Lower leg skin (tissue), 4 donors: ENCODE measurements at places on chromosomes 1 and 21.

DNA sequence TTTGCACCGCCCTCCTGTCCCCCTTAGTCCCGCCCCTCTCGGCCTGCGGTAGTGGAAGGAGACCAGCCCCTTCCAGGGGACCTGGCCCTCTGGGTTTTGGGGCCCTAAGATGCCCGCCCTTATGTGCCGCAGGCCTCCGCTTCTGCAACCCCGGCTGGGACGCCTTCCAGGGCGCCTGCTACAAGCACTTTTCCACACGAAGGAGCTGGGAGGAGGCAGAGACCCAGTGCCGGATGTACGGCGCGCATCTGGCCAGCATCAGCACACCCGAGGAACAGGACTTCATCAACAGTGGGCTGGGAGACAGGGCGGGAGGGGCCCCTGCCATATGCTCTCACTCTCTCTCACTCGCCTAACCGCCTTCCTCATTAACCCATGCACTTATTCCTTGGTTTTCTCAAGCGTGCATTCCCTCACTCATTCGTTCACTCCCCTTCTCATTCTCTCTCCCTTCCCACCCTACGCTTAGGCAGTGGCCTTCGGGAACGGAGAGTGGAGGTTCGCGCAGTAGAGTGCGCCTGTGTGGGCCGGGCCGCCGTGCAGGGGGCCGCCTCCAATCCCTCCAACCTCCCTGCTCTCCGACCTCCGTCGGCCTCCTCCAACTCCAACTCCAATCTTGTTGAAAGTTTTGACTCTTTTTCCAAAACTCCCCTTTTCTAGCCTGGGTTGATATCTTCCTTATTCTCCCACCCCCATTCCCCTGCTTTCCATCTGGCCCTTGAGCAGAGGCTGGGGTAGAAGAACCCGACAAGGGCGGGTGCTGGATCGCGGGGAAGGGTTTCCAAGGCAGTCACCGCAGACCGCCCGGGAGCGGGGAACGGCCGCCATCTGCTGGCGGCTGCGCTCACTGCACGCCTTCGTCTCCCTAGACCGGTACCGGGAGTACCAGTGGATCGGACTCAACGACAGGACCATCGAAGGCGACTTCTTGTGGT is 15.2 kb downstream of the BCAN start:
- peak; percentile 60 for DNase-seq

GRCh38 chr1:113765306-113766230 is 6.3 kb upstream of the PHTF1 start:
- no peak for DNase-seq

DNA sequence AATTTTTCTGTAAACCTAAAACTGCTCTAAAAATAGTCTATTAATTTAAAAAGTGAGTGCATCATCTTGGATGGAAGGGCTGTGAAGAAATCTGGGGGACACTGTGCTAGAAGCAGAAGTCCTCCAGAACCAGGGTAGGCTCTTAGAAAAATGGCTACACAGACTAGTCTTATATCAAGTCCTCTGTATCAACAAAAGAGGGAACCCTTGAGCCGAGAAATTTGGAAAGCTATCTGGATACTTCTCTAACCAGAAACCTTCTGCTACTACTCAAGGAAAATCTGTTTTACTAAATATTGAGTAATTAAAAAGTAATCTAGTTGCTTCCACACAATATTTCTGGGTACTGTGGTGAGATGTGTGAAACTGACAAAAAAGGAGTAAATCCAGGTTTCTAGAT is 92.1 kb downstream of the WDR3 start:
- no peak for DNase-seq

DNA sequence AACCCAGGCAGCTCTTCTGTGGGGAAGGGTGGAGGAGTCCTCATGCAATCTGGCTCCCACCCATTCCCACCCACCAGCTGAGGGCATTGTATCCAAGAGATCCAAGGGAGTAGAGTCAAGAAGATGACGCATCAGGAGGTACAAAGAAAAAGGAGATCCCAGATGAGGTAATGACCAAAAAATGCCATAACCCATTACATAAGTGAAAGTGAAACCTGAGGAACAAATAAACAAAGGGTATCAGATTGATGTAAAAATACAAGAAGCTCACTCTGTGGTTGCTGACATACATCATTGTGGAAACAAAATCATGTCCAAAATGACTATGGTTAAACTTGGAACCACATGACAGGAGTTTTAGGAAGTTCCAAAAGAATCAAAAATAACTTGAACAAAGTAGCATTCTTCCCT is 42.5 kb downstream of the CCN1 start:
- no peak for DNase-seq

DNA sequence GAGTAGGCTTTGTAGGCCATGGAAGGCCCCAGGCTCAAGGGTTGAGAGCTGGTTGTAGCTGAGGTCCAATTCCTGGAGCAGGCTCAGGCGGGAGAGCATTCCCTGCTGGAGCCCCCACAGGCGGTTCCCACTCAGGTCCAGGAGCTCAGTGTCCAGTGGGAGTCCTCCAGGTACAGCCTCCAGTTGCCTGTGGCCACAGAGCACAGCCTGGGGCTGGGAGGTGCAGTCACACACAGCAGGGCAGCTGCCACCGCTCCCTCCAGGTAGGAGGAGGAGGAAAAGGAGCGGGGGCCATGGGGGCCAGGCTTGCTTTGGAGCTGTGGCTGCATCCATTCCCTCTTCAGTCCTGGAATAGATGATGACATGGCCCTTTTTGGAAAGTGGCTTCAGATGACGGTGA is 2.8 kb downstream of the LINGO4 start:
- no peak for DNase-seq

GRCh38 chr1:20080441-20081352 is 10.7 kb downstream of the PLA2G5 start:
- no peak for DNase-seq

DNA sequence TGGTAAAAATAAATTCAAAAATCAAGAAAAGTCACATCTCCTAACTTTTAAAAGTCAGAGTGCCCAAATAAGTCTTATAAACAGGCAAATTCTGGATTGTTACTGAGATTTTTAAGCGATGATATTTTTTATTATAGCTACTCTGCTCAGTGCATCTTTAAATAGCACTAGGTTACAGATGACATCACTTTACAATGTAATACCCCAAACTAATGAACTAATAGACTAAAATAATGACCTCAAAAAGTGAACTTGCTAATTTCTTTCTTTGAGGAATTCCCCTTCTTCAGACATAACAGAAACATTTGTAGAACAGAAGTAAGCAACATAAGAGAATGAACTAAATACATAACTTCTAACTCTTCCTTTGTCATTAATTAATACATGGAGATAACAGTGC is 33.0 kb upstream of the ACTA1 start:
- DNase-seq = no peak

- peak; percentile 65 for DNase-seq
Observed at GRCh38 chr1:9840176-9840575, 16.4 kb upstream of the CLSTN1 start.

DNA sequence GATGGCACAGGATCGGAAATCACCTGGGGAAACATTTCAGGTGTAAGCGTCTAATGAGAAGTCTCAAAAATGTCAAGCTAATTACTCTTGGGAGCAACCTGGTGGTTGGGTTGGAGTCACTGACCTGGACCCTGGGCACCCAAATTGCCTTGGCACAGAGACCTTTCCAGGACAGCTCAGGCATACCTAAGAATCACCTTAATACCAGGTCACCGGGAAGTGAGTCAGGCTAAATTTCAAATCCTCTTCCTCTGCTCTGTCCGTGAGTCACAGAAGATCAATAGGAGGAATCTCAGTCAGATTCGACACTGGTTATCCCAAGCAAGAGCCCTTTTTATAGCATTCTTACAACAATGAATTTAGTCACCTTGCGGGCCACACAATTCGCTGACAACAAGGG is 179.6 kb upstream of the CAMK1G start:
- DNase-seq = no peak

- no peak for DNase-seq
Observed at GRCh38 chr1:214296860-214297745, 16.1 kb downstream of the SMYD2 start.

DNA sequence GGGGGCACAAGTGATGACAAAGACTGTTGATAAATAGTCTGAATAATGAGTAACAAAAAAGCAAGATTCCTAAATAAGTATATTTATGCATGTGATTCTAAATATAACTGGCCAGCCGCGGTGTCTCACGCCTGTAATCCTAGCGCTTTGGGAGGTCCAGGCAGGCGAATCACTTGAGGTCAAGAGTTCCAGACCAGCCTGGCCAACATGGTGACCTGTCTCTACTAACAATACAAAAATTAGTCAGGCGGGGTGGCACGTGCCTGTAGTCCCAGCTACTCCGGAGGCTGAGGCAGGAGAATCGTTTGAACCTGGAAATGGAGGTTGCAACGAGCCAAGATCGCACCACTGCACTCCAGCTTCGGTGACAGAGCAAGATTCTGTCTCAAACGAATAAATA is 161.5 kb downstream of the TOMM20 start:
- no peak for DNase-seq

DNA sequence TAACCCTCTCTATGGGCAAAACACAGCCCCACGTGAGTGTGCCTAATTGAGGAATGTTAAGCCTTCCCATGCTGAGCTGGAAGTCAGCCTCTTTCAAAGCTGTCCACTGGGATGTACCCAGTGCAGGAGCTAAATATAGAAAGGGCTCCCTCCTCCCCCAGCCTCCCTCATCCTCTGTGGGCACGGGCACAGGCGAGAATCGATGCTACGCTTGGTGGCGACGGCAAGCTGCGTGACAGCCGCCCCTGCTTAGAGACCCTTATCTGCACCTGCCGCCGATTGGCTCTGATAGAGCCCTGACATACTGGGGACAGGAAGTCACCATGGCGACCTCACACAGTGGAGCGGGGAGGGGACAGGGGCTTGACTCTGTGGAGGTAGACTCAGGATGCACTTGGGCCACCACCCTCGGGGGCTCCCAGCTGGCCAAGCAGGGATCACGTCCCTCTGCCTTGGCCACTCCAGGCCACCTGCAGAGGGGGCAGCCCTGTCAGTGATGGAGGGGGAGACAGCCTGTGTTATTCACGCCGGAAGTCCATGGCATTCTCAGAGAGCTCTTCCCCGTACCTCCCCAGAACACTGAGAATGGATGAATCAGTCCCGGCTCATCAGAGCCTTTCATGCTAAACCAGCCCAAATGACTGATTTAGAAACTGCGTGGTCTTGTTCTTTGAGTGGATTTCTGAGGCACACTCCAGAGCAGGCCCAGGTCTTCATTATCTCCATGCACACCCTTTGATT is 84.8 kb downstream of the KCND3 start:
- DNase-seq = no peak

- DNase-seq = no peak
Observed at GRCh38 chr1:160465123-160465522, 57.9 kb downstream of the SLAMF6 start.

DNA sequence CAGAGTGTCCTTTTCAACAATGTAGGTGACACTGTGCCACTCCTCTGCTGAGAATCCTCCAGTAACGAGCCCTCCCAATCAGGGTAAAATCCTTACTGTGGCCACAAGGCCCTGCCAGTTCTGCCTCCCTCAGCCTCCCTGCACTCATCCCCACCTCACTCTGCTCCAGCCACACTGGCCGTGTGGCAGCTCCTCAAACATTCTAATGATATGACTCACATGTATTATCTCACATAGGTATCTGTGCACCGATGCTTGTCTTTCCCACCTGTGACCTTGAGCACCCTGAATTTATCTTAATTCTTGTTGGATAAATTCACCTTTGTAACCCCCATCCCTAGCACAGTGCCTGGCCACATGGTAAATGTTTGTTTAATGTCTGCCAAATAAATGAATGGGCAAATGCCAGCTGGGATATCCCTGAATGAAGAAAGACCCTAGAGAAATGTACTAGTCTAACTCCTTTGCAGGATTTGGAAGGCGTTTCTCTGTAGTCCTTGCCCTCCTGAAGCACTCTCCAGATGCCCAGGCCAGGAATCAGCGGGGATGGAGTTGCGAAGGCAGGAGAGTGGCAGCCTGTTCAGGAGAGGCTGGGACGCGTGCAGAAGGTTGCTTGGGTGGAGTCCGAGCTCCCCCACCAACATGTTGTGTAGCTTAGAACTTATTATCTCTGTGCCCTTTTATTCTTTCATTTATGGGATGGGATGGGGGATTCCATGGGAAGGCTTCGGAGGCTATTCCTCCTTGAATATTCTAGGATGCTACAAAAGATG is 106.0 kb downstream of the TMEM53 start:
- DNase-seq = no peak

DNA sequence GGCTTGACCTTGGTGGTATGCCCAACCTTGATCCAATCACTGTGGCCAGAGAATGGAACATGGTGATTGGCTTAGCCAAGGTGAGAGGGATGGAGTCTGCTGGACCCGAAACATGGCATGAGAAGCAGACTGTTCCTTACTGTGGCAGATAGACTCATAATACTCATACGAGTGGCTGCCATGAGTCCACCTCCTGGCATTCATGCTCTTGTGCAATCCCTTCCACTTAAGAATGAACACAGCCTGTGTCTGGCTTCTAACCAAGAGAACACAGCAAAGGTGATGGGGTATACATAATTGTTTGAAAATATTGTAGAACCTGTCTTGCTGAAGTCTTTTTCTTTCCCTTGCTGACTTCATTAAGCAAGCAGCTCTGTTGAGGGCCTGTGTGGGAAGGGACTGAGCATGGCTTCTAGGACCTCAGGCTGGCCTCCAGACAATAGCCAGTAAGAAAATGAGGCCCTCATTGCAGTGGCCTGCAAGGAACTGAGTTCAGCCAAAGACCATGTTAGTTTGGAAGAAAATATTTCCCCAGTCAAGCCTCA is 85.9 kb downstream of the ZNF281 start:
- no peak for DNase-seq

GRCh38 chr21:34833465-34833864 is 164.7 kb downstream of the CLIC6 start:
- peak; percentile 46 for DNase-seq
